ENCODE measurements at places on chromosomes 7 and 10.

- no peak for DNase-seq
Observed at GRCh38 chr7:111145472-111145871, 54.5 kb downstream of the LRRN3 start.

DNA sequence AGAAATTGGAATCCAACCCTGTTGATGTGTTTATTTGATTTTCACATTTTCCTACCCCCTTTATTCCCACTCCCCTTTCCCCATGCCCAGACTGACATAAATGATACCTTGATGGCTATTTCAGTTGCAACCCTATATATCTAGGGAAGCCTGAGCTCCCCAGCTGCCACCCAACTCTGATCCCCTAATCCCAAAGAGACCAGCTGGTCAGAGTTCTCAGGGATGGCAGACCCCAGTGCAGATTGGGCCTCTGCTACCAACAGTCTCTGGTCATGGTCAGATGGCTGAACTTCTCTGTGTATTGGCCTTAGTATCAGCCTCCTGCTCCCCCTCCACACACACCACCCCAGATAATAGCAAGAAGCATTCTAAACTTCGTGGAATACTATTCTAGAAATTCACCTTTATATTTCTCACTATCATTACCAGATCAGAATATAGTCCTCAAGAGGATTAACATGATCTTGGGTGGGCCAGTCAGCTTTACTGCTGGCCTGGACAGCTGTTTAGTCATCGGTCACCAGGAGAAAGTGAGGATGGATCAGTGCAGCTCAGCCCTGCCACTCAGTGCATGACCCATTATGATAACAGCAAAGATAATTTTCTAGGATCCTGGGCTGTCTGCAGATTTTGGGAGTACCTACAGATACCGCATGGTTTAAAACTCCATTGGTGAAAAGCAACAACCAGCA lies 24.5 kb upstream of the BTRC start:
- DNase-seq = no peak

DNA sequence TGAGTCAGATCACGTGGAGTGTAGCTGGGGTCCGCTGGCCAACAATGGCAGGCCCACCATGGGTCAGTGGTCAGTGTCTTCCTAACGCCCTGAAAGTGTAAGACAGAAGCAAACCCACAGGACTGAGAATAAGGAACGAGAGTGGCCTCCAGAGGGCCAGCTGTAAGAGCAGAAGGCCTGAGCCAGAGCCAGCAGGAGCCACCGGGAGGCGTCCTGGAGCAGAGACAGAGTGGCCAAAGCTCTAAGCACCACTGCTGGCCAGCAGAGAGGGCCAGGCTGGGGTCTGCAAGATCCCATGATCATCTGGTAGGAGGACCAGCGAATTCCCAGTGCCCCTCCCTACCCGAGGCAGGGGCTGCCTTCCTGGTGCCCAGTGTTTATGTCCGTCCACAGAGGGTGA lies 9.2 kb downstream of the CCDC201 start:
- DNase-seq = no peak

GRCh38 chr10:67776371-67776770 lies 61.6 kb downstream of the DNAJC12 start:
- no peak for DNase-seq

DNA sequence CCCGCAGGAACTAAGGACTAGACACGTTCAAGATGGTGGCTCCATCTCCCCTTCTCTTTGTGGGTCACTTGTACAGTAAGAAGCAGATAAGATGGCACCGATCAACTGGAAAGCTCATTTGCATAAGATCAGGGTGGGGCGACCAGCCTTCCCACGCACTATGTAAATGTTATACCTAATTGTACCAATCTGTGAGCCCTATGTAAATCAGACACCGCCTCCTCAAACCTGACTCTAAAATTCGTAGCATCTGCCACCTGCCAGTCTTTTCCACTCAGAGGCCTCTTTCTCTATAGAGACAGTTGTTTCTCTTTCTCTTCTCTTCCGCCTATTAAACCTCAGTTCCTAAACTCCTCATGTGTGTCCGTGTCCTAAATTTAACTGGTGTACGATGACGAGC lies 324.5 kb downstream of the PHF14 start:
- DNase-seq = no peak
